ENCODE measurements at places on chromosomes 3 and 15.
A peak's percentile ranks its signal among the peaks of the same experiment; 100 is the strongest.

- DNase-seq = no peak
Observed at GRCh38 chr3:14345496-14346150, 56.8 kb upstream of the SLC6A6 start.

GRCh38 chr3:179958143-179958542, 78.6 kb downstream of the PEX5L start:
- no peak for DNase-seq

DNA sequence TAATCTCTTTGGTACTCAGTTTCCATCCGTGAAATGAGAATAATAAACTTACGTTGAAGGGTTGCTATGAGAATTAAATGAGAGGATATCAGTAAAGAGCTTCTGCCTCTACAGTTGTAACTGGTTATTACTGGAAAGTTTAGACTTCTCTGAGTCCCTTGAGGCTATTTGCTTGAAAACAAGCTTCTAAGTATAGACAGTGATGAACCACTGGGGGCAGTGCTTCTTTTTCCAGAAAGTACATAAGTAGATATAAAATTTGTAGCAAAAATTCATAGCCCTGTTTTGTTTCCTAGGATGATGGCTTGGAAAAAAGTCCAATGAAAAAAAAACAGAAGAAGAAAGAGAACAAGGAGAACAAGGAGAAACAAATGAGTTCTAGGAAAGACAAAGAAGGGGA, 87.1 kb downstream of the RGMA start:
- DNase-seq = no peak

GRCh38 chr3:101643861-101644613, 32.9 kb downstream of the ZBTB11 start:
- DNase-seq = peak; percentile 29

GRCh38 chr15:80176443-80176842, 23.6 kb downstream of the FAH start:
- no peak for DNase-seq

DNA sequence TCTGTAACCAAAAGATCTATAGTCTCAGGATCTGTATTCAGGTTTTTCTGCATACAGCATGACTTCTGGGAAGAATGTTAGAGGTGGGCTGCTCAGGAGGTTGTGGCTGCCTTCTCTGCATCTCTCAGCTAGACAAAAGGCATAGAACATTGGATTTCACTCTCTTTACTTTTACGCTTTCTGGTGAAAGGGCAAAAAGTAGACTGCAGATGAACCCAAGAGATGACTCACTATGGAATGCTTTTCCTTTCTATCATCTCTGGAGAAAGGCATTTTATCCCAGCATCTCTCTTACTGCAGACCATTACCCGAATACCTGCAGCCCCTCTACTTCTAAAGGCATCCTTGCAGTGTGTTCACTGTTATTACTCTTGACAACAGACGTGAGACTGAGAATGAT, 222.2 kb downstream of the WNT5A start:
- no peak for DNase-seq

GRCh38 chr3:14433106-14433505, 30.7 kb downstream of the SLC6A6 start:
- DNase-seq = no peak

GRCh38 chr15:23079766-23080165, 40.4 kb upstream of the TUBGCP5 start:
- DNase-seq = no peak

DNA sequence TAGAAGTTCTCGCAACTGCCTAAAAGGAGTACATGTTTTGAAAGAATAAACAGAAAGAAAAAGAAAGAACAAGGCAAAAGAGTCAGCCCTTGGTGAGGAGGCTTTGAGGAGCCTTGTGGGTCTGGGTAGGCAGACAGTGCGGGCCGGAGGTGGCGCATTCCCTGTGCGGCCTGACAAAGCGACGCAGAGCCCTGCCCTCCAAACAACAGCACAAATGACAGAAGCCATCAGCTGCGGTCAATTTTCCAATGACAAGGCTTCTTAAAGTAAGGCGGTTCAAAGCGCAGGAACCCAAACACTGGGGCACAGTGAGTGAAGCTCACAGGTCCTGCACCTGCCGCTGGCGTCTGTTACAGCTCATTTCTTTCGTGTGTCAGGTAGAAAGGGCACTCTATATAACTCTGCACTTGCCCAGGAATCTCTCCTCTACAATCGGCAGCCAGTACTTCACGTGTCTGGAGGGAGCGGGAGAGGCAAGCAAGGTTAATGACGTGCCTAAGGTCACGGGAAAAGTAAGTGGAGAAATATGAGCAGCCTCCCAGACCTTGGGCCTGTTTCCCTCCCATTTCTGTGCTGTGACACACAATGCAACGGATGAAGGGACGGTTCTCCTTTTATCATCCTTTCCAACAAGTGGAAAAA, 178.1 kb downstream of the OPA1 start:
- DNase-seq = no peak

DNA sequence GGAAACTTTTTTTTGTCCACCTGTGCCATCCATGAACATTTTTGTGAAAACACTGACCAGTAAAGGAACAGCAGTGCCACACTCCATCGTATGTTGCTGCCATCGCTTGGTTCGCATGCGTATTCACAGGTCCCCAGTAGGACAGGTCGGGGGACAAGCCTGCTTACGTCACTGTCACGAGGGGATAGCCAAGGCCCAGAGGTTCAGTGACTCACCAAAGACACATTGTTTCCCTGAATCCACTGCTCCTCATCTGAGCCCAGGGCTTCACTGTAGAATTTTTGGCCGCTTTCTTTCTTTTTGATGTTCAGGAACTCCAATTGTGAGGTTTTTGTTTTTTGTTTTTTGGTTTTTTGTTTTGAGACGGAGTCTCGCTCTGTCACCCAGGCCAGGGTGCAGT, 5.9 kb downstream of the ADPRH start:
- DNase-seq = no peak

- DNase-seq = no peak
Observed at GRCh38 chr3:34140616-34141015, 342.2 kb downstream of the PDCD6IP start.

DNA sequence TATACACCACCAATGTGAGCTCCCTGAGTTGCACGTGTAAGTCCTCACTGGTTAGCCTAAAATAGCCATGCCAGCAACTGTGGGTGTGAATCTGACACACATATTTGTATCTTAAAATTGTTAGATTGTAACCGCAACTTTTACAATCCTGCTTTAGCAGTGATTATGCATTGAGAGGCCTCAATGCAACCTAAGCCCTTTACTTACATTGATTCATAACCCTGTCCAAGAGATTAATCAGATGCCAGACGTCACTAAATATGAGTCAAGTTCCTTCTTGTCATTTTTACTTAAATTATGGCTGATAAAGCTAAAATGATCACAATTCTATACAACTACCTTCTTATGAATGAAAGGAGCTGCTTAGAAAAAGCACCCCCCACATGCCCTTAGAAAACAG, 46.9 kb downstream of the IL17RD start:
- DNase-seq = no peak

DNA sequence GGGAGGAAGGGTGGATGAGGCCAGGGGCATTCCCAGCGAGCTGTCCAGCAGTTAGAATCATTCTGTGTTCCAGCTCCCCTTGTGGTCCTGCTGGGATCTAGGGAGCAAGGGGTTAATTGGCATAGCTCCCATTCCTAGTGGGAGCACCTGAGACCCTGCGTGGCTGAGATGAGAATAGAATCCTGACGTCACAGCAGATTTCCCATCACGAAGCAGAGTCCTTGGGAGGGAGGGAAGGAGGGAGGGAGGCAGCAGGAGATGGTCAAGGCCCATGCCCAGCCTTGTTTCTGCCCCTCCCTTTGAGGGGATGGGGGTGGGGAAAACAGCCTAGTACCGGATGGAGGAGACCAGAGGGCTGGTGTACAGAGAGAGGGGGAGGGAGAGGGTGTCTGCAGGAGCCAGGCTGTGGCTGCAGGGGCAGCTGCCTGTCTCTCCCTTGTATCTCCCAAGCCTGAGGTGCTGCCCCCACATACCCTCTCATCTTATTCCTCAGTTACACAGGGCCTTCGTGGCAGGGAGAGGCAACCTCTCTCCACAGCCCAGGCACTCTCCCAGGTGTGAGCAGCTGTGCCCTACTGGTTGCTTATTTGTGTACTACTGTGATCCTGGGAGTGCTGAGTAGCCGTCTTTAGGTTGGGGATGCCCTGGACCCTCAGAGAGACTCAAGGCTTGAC, 5.4 kb downstream of the TYRO3 start:
- DNase-seq = no peak

- no peak for DNase-seq
Observed at GRCh38 chr15:22995795-22996194, 15.6 kb upstream of the CYFIP1 start.

DNA sequence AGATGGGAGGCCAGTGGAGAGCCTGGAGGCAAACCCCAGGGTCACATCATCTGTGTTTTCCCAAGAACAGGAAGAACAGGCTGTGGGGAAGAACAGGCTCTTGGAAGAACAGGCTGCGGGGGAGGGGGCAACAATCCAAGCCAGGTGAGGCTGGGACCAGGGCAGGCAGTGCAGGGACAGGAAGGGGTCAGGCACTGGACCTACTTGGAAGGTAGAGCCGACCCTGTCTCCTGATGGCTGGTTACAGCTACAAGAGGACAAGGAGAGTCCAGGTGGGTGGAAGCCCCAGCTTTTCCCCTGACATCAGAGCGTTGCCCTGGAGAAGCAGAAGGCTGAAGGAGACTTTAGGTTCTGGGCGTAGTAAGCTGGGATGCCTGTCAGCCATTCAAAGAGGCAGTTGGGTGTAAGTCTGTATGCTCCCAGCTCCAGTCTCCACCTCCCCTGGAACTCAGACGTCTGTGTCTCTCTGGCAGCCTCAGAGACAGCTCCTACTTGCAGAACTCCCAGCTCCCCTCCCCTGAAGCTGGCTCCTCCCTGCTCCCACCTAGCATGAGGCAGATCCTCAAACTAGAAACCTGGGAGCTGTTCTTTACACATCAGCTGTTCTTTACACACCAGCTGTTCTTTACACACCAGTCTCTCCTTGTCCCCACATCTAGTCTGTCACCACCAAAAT, 130.9 kb downstream of the DNAJB8 start:
- no peak for DNase-seq

GRCh38 chr3:131917006-131917405, 117.8 kb downstream of the CPNE4 start:
- no peak for DNase-seq

DNA sequence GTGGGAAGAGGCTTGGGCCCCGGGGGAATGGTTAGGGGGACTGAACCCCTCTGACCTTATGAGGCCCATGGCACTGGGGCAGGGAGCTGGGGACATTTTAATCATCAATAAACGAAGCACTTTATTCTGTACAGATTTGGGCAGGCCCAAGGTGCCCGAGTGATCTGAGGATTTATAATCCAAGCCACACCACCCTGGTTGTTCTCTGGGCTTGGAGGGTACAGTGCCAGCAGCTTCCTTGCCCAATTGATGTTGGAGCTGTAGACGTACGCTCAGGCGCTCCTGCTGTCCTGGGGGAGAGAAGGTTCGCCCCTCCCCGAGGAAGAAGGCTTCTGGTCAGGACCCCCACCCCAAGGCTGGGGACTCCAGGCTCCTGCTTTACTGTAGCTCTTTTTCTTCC, 12.5 kb downstream of the ZBTB47 start:
- DNase-seq = no peak

- DNase-seq = no peak
Observed at GRCh38 chr3:16439163-16439847, 74.2 kb downstream of the RFTN1 start.

DNA sequence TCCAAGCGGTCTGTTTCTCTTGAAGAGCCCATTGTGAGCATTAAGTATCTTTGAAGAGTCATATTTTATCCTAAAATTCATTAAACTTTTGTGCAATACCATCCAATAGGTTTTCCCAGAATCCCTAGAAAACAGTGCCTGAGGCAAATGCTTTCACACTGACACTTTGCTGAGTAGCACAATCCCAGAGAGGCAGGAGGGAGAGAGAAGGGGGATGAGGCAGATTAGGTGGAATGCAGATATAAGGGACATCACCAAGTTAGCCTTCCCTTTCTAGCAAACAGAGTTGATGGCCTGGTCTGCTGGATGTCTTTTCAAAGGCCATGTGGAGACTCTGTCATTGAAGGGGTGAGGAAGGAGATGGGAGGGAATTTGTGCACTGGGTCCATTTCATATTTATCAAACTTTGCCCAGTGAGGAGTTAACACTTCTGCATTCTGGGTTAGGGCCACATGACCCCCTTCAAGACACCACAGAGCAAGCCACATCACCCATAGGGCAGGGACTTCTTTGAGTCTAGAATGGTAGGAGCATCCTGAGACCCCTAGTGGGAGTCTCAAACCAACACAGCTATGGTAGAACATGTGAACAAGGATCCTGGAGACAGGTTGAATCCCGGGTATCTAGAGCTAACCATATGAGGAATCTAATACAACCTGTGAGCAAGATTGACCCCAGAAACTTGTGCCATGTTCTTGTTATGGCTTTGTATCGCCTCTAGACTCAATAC, 32.0 kb upstream of the SEMA6D start:
- DNase-seq = no peak

DNA sequence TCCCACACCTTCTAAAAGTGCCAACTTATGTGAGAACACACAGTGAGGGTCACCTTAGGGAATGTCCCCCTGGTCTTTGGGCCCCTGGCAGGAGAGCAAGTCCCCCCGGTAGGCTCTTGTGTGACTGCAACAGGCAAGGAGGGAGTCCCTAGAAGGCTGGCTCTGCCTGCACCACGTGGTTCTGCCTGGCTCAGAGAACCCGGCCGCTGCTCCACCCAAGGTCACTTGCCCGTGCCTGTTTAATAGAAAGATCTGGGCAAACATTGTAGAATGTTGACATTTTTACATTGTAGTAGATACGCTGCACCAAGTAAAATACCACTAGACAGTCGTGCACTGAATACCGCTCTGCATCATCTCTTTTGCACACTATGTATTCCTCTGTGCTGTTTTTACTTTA, 21.9 kb downstream of the GABRA5 start:
- no peak for DNase-seq

- DNase-seq = no peak
Observed at GRCh38 chr3:120642368-120642948, 39.6 kb downstream of the HGD start.

DNA sequence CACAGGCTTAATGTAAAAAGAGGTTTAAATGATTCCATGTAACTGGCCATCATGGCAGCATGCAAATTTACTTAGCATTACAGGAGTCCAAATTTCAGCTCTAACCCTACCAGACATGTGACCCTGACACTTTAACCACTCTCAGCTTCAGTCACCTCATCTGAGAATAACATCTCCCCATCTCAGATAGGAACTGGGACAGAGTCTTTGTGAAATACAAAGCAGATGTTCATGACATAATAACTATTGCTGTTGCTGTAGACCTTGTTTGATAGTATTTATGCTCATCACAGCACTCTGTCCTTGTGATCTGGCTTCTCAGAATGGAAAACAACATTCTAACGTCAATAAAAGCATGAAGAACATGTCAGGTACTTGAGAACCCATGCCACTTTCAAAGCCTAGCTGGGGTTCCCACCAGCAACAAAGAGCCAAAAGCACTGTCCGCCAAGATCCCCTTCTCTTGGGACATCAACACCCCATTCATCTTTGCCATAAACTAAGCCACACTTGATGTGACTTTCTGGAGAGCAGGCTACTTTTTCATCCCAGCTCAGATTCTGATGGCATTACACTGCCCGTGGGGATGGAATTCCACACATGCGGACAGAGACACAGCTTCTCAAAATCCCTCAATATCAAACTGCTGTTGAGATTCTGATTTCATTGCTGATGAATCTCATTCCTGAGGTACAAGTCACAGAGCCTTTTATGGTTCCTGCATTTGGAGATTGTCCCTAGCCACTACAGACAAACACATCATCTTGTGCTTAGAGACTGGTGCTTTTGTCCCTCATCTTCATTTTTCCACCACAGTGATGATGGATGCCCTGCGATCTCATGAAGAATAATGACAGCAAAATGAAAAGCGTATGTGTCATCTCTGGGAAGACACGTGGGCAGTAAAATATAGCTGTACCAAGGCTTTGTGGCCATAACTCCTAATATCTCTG, 202.7 kb downstream of the TNIK start:
- no peak for DNase-seq

All from activated T-helper 2 cell treated with anti-CD3 and anti-CD28 coated beads, Interferon-gamma antibody, Interleukin-2, Interleukin-4, amounts not matched to agents 10 μg/mL and 5 μg/mL and 100 μg/mL, durations not matched to agents 14 hours and 24 hours and 36 hours (primary cell).